ENCODE measurements at places on chromosomes 7 and 10.

GRCh38 chr7:46150202-46150601 lies 229.1 kb upstream of the IGFBP3 start:
- DNase-seq = no peak

DNA sequence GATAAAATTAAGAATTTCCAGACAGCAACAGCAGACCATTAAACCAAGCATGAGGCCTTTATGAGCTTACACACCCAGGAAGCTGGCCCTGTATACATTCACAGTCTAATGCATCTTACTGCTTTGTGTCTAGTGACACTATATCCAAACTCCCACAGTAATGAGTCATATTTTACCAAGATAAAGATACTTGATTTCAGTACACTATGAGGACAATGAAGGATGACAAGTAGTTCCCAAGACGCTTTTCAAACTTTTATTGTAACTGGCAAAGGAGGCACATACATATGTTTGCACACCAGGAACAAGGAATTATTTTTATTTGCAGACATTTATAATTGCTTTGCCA lies 148.0 kb downstream of the TSPAN12 start:
- DNase-seq = no peak

DNA sequence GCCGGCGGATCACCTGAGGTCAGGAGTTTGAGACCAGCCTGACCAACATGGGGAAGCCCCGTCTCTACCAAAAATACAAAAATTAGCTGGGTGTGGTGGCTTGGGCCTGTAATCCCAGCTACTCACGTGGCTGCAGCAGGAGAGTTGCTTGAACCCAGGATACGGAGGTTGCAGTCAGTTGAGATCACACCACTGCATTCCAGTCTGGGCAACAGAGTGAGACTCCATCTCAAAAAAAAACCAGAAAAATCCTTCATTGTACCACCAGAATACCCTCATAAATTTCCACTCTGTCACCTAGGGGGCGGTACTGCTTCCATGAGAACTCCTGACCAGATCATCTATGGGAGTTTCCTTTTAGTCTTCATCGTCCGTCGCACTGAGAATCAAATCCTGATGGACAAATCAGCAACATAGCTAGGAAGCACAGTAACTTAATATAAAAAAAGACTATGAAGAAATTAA lies 225.8 kb upstream of the KLF14 start:
- DNase-seq = no peak

DNA sequence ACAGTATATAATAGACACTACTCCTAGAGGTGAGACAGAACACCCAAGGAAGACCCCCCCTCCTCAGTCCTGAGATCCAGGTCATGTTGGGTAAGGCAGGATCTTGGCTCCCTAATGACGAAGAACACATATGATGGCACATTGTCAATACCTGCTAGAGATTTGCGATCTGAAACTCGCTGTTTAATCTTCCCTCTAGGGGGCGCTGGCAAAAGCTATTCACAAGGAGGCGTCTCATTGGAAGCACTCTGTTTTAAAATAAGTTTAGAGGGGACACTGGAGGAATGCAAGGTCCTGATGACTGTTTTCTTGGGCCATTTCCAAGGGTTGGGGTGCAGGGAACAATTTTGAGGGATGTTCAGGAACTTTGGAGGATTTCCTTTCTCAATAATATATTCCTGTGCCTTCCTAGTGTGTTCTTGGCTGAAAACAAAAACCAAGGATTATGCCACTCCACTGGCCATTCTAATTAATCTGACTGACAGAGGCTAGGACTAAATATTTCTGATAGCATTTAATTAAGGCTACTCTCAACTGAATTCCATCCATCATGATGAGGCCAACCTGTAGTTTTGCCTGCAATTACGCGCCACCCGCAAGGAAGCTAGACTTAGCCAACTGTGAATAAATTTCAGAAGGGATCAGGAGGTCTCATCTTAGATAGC lies 1013.8 kb upstream of the MBL2 start:
- no peak for DNase-seq

- DNase-seq = no peak
These were observed 104.5 kb downstream of the SH3PXD2A start for GRCh38 chr10:103750836-103751235.

DNA sequence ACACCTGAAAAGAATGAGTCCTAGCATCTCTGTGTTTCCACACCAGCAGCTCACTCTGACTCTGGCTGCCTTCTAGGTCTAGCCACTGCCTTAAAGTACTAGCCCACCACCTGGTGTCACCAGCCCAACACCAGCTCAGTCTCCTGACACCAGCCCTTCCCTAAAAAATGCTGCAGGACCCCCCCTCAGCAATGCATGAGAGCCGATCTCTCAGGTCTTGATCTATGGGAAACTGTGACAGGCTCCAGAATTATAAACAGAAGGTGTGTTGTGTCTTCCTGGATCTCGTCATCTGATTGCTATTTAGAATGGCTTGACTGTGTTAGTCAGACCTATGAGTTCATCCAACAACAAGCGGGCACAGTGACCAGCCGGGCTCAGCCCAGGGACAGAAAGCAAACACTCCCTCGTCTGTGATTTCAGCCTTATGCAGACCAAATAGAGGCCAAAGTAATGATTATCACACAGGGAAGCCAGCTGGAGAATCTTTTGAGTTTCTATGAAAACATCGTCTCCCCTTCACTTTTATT lies 66.6 kb downstream of the CUBN start:
- peak; percentile 13 for DNase-seq

- DNase-seq = no peak
These were observed 1.6 kb downstream of the RASSF4 start for GRCh38 chr10:44961230-44961571.

- DNase-seq = no peak
These were observed 12.4 kb downstream of the BCAP29 start for GRCh38 chr7:107592361-107593024.

DNA sequence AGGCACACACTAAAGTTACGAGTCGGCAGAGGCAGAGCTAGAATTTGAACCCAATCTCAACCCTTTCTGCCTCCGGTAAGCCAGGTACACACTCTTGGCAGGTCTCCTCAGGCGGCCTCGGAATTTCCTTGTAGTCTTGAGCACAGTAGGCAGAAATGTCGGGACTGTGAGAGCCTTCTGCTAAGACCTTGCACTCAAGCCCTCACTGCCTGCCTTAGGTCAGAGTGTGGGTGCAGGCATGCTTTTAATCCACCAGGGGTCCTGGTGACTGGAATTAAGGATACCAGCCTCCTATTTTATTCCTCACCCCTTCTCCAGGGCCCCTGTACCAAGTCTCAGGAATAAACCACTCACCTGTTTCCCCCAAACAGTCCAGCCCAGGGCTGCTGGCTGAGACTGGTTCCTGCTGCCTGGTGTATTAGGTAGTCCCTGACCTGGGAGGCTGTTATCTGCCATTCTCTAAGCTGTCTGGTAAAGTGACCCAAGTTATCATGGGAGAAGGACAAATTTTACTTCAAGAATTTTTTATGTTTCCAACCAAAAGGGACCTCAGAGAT lies 855 bp downstream of the ATP6V1F start:
- no peak for DNase-seq

GRCh38 chr10:11048707-11049278 lies 31.1 kb downstream of the CELF2 start:
- DNase-seq = no peak

GRCh38 chr10:60555700-60556099 lies 166.0 kb upstream of the ANK3 start:
- no peak for DNase-seq

DNA sequence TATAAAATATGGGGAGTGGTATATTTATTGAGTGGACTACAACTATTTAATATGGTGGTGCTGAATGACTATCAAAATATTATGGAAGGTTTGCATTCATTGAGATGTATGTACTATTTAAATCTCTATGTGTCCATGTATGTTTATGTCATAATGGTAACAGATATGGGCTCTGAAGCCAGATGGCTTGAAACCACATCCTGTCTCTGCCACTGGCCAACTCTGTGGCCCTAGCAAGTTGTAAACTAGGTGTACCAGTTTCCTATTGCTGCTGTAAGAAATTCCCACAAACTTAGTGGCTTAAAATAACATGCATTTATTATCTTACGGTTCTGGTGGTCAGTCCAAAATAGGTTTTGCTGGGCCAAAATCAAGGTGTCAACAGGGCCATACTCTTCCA lies 198.1 kb upstream of the NFE2L3 start:
- no peak for DNase-seq

DNA sequence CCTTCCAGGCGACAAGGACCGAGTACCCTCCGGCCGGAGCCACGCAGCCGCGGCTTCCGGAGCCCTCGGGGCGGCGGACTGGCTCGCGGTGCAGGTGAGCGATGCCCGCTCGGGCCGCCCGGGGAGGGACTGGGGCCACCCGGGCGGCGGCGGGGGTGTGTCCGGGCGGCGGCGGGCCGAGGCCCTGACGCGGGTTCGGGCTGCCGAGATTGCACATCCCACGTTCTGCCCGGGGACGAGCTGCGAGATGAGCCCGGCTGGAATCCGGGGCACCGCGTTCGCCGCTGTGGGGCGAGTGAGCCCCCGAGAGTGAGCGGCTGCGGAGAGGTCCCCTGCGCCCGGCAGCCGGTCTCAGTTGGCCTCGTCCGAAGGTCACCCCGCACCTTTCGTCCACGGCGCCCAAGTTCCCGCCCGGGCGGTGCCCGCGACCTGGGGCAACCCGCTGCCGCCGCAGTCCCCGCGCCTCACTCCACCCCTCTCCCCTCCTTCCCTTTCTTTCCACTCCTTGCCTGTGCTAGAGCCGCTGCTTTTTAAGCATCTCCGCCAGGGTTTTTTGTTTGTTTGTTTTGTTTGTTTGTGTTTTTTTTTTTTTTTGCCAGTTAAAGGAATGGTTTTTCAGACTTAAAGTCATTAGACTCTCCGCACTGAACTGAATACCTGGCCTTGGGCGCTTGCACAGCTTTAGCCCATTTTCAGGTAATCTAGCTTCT lies 515 bp downstream of the RALA start:
- DNase-seq = peak; percentile 41

DNA sequence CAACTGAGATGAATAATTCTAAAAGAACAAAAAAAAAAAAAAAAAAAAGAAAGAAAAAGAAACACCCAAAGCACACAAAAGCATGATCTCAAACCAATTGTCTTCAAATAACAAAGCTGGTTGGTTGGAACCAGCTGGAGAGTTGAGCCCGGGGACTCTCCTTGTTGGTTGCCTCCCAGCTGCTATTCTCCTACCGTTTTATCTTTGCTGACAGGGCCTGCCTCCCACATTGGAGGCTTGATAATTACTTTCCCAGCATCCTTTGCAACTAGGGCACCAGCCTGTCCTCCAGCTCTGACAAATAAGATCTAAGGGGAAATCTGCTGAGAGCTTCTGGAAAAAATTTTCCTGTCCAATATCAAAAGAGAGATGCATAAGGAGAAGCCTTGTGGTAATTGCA lies 6.8 kb downstream of the PON1 start:
- no peak for DNase-seq

GRCh38 chr10:35347121-35347562 lies 10.8 kb downstream of the CCNY start:
- DNase-seq = no peak

DNA sequence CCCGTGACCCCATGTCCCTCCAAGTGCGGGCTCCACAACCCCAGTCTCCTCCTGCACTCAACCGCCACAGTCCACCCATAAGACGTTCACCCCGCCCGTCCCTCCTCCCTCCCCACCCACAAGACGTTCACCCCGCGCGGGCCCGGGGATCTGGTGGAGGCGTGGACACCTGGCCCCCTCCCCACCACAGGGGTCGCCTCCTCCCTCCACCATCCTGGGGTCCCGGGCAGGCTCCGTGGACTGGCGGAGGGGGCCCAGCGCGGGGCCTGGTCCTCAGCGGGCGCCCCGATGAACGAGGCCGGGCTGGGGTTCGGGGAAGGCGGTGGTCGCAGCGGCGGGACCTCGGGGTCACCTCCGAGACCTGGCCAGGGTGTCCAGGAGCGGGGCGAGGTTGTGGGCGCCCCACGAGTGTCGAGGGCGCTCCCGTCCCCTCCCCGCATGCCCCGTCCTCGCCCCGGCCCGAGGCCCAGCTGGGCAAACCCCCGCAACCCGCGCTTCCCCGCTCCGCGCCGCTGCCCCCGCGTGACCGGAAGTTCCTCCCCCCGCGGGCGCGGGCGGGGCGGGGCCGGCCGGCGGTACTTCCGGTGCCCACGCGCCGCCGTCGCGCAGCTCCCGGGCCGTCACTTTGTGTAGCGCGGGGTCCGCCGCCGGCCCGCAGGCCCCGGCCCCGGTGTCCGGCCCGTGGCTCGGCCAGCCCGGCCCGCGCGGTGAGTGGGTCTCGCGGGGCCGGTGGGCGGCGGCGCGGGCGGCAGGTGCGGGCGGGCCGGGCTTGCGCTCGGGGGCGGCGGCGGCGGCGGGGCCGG lies at the start of gene ZNF316:
Gene ZNF316, plus strand, starts transcription at position 578 of the 803 bp plus-strand sequence. CDS start 5,092 bp downstream, outside the sequence.
- peak; percentile 93 for DNase-seq

DNA sequence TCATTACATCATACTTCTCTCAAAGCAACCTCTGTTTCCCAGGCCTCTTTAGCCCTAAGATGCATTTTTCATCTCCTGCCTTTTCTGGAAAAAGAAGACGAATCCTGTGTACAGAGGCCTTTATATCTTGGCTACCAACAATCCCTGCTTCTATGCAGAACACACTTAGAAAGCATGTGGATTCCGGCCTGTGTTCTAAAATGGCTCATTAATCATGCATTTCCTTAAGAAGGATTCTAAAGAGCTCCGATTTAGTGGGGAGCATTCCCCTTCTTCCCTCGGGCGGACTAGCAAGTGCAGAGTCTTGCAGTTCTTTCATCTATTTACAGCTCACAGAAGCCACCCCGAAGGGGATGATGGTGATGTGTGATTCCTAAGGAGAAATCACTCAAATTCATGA lies 1212.9 kb downstream of the TYW1 start:
- DNase-seq = no peak

DNA sequence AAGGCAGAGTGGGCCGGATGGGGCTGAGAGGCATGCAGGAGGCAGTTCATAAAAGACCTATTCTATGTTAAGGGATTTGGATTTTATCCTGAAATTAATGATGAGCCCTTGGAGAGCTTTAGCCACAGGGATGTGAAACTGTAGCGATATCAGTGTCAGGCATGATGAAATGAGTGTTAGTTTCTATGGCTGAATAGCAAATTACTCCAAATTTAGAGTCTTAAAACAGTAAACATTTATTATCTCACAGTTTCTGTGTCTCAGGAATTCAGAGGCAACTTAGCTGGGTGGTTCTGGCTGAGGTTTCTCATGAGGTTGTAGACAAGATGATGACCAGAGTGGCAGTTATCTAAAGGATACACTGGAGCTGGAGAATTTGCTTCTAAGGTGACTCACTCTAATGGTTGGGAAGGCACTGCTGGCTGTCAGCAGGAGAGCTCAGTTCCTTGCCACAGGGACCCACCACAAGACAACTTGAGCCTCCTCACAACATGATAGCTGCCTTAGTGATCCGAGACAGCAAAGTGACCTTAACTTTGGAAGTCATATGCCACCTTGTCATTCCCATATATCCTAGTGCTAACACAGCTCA lies 36.7 kb upstream of the SFTPD start:
- DNase-seq = no peak

GRCh38 chr10:57849691-57850357 lies 417.9 kb downstream of the IPMK start:
- no peak for DNase-seq

DNA sequence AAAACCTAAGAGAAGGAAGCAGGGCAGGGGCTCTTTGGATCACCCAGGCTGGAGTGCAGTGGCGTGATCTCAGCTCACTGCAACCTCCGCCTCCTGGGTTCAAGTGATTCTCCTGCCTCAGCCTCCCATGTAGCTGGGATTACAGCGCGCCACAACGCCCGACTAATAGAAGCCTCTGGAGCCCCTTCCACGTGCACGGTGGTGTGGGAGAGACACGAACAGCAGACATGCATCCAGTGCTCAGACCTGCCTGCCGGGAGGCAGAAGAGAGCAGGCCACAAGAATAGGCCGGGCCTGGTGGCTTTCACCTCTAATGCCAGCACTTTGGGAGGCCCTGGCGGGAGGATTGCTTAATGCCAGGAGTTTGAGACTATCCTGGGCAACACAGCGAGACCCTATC lies 96.3 kb downstream of the PRPF18 start:
- DNase-seq = no peak
